ENCODE measurements at places on chromosomes 11 and 22.

DNA sequence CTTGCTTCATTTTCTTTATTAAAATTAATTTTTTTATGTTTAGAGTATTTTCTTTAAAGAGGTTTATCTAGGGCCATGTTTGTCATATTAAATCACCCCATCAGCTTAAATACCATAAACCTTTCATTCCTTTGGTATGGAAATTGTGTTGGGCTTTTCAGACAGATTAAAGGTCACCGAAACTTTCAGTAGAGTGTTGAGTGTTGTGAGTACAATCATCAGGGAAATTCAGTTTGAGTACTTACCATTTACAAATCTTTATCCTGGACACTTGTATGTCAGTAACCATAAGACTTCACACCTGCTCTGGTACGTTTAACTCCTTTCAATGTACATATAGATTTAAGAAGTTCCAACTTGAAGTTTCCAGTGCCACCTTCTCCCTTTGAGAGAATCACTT is 12.0 kb downstream of the PRMT3 start:
- DNase-seq = no peak

GRCh38 chr11:64148917-64149617 is 16.8 kb downstream of the MACROD1 start:
- DNase-seq = no peak

GRCh38 chr11:105057432-105057831 is 12.3 kb upstream of the CARD16 start:
- DNase-seq = no peak

DNA sequence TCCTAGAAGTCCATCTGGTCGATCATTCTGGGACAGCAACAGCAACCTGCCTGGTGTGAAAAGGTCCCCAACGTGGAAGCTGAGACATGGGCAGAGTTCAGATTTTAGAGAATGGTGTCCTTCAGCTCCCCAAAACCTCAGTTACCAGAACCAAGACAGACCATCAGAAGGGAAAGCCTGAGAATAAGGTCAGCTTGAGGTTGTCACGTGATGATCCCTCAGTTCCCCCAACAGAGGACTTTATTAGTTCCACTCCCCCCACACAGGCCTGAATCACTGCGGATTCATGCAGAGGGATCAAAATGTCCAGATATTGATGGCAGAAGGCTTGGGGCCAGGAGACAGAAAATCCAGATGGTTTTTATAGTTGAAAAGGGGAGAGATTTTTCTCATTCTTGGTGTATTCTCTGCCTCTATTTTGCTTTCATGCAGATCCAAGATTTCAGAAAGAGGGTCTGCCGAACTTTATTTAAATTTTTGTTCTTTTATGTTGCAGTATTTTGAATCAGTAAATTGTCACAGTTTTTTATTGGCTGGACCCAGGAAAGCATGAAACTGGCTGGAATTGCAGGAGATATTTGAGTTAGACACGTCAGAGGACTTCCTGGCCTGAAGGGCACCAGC is 139.0 kb upstream of the NTM start:
- DNase-seq = no peak

DNA sequence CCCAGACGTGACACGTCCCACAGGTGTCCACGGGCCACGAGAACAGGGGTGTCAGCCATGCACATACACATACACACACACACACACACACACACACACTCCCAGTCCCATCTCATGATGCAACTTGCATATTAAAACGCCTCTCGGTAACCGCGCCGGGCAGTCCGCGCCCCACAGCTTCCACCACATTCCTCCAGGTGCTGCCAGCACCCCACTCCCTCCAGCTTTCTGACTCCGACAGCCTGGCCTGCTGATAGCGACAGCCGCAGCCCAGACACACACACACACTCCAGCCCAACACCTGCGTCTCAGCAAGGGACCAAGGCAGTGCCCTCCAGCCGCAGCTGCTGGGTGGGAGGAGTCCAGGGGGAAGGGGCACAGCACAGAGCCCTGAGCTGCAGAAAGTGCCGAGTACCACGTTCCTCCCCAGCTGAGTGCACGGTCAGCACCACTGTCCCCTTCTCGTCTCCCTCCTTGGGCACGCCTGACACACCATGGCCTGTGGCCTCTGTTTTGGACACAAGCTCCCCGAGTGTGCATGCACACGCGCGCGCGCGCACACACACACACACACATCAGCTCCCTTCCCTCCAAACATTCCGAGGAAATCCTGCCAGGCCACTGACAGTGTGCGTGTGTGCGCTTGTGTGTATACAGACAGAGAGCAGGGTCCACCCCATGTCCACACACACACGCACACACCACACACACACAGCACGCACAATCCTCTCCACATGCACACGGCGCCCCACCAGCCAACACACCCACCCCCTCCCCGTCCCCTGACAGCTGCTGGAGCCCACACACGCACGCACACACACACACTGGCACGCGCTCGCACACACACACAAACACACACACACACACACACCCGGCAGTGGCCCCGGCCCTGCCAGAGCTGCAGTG is 1.2 kb downstream of the ELFN2 start:
- no peak for DNase-seq

DNA sequence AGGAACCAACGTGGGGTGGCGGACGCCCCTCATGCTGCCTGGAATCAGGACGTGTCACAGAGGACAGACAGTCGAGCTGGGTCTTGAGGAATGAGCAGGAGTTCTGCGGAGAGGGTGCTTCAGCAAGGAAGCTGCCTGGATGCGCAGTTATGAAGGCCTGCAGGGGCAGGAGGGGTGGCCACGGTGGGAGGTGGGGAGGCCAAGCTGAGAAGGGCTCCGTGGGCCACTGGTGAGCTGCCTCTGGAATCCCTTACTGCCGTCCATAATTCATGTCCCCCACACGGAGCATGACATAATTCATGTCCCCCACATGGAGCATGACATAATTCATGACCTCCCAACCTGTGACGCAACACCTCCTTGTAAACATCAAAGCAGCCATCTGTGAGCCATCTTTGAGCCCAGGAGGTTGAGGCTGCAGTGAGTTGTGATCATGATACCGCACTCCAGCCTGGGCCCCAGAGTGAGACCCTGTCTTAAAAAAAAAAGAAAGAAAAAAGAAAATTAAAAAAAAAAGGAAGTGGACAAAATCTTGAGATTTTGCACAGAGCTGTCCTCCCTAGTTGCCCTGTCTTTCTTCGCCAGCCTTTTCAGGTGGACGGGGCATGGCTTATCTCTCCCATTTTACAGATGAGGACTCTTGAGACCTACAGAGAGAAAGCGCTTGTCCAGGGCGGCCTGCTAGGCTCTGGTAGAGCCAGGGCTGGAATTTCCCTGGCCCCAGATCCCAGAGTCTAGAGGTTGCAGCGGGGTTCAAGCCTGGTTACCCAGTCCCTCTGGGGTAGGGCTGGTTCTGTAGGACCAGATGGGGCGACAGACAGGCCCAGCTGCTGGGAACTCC is 24.3 kb upstream of the PICK1 start:
- no peak for DNase-seq

- no peak for DNase-seq
Observed at GRCh38 chr22:32407312-32407711, 4.7 kb downstream of the RTCB start.

DNA sequence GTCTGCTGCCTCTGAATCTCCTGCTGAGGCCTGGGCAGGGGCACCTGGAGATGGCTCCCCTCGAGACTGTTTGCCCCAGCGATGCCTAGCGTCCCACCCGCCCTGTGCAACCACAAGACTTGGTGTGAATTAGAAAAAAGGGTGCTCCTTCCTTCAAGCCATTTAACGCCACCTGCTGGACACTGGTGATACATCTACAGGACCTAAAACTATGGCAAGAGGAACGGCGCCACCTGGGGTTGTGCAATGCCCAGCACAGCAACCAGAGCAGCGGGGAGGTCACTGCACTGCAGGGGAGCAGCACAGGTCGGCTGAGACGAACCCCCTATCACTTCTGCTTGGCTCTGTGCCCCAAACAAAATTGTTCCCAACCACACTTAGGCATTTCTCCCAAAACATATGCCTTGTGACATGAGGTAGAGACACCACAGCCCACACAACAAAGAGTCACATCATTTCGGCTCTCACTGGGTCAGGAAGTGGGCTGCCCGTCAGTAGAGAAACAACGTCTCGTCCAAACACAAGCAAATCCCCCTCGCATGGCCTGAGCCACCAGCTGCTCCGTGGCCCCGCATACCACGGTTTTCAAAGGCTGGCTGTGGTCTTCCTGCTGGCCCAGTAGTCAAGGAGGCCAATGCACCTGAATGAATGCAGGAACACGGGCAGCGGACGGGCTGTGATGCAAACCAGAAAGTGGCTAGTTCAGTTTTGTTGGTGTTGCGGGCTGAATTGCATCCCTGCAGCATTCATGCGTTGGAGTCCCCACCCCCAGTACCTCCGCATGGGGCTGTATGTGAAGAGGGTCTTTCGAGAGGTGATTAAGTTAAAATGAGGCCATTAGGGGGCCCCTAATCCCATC is 171.9 kb downstream of the SHANK2 start:
- DNase-seq = peak; percentile 58

DNA sequence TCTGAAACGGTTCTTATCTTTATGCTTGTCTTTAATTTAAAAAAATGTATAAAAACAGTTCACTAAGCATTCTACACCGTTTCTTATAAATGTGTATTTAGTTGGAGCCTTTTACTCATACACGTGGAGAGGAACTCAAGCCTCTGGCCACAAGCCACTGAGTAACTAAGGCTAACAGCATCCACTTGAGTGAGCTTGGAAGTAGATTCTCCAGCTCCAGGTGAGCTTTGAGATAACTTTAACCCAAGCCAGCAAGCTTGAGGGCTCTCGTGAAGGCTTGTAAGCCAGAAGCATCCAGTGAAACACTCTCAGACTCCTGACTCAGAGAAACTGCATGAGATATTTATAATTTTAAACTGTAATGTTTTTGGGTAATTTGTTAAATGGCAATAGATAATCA is 82.6 kb downstream of the ARHGAP20 start:
- DNase-seq = no peak

GRCh38 chr11:12013781-12014180 is 5.4 kb upstream of the DKK3 start:
- DNase-seq = no peak

- no peak for DNase-seq
Observed at GRCh38 chr11:44726283-44727113, at the start of gene TSPAN18. TSPAN18 (plus strand) TSS chr11:44726962; CDS start chr11:44906417, 179,455 bp downstream.

DNA sequence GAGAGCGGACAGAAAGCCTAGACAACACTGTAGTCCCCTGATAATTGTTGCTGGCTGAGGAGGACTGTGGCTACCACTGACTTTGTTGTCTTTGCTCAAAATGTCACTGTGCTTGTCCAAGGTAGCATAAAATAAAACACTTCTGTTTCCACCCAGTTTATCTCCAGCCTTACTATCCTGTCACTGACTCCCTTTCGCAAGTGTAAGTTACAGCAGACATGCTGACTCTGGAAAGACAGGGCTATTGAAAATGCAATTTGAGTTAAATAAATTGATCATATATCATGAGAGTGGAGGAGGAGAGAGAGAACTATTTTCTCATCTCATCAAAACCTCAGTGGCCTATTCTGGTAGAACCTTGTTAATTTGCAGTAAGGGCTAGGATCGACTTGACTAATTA is 138.0 kb upstream of the KIRREL3 start:
- no peak for DNase-seq

DNA sequence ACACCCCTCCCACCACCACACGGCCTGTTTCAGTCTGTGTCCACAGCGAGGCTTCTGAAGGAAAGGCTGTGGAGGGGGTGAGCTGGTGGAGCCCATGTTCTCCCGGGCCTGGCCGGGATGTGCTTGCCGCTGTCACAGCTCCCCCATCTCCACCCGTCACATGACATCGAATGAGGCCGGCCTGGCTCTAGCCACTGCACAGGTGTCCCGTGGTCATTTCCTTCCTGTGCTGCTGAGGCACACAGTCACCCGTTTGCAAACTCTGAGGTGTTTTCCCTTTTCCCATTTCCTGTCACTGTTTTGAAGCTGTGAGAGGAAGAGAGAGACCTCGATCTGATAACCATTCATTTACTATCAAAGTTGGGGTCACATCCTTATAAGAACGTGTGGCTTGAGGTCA is 55.7 kb upstream of the CLDN5 start:
- no peak for DNase-seq

DNA sequence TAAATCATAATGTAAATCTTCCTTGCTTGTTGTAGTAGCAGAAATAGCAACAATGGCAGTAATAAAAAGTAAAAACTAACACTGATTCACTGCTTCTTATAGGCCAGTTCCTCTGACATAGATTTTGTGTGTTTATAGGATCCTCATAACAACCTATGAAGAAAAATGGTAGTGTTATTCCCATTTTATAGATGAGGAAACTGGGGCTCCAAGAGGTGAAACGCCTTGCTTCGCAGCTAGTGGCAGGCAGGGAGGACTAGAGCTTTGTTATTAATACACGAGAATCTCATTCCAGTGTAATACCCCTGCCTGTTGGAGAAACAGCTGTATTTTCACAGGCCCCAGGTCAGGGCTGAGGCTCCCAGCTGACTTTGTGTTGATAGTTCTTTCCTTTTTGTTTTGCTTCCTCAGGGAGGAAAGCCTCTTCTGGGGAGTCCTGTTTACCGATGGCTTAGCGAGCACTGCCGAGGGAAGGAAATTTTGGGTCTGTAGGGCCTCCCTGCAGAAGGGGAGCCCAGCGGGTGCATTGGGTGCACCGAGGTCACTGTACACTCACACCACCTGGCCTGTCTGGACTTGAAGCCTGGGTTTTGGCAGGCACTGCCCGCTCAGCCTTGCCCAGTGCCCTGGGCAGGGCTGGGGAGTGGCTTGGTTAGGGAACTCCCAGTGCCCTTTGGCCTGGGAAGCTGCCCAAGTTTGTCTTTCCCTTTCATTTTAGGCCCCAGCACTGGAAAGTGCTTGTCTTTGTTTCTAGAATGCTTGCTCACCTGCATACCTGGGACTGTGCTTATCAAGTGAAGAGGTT is 13.5 kb downstream of the KIAA1671 start:
- no peak for DNase-seq

DNA sequence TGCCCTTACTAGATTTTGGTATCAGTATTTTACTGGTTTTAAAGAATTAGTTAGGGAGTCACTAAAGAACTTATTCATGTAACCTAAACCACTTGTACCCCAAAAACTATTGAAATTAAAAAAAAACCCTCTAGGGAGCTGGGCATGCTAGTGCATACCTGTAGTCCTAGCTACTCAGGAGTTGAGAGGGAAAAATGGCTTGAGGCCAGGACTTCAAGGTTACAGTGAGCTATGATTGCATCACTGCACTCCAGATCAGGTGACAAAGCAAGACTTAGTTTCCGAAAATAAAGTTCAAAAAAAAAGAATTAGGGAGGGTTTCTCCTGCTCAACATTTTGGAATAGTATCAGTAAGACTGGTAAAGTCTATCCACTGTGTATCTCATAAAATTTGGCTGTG is 364.4 kb upstream of the LUZP2 start:
- no peak for DNase-seq

DNA sequence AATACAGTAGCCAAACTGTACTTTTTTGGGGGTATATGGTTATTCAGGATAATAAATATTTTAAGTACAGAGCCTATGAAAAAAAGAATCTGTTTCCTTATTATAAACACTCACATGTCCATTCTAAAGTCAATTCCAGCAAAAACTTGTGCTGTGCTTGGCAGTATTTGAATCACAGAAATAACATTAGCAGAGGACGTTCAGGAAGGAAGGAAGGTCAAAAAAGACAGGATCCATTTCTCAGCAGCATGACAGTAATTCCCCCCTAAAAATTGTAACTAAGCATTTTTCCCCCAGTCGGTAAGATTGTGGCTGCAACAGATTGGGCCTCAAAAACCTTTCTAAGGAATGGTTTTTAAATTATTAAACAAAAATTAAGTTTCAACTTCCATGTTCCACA is 124.8 kb downstream of the ATG16L2 start:
- no peak for DNase-seq

GRCh38 chr22:37160027-37160426 is 10.3 kb upstream of the IL2RB start:
- DNase-seq = no peak

GRCh38 chr11:129230006-129230405 is 37.9 kb upstream of the ARHGAP32 start:
- DNase-seq = no peak
